ENCODE measurements at places on chromosomes 4 and X.

DNA sequence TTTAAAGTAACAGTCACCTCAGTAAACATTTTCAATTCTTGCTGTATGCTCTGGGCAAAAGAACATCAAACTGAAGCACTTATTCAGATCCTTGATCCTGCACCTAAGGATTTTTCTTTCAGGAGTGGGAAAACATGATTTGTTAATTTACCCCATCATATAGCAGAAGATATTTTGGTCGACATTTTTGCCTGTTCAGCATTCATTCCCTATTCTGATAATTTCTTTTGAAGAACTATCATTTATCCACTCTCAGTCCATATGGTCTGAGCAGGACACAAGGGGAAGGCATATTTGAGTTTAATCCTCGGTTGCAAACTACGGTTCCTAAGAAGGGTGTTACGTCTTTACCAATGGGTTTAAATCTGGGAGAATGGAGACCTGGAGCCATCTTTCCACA, 1.2 kb upstream of the CLOCK start:
- no peak for DNase-seq

DNA sequence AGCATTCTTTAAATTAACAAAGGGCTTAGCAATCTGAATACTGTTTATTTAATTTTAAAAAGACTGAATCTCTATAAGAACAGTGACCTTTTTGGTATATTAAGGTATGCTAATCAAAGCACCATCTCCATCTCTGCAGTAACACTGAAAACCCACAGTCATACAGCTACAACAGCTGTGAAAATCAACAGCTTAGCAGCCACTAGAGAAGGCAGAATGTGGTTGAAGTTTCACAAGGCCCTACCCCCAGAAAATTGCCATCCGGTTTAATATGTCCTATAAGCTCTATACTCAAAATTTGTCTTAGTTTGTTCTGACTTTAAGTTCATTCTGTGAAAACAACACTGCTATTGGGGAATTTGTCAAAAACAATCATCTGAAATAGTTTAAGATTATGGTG, 128.7 kb downstream of the OPHN1 start:
- no peak for DNase-seq

DNA sequence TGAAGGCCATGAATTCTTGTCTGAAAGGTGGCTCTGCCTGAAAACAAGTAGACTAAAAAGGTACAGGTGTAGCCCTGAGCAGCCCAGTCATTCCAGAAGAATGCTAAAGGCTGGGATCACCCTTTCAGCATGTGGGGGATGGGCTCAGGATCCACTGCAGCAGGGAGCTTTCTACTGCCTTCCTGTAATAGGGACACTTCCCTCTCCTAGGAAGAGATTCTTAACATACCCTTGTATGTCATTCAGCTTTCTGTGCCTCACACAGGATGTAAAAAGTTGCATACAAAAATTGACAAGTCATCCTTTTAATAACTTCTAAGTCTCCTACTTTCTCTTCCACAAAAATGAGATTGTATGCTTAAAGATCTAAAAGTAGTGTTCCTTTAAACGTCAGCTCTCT, 123.3 kb downstream of the ZNF518B start:
- DNase-seq = no peak

GRCh38 chr4:17058916-17059741, 160.7 kb upstream of the LDB2 start:
- no peak for DNase-seq

DNA sequence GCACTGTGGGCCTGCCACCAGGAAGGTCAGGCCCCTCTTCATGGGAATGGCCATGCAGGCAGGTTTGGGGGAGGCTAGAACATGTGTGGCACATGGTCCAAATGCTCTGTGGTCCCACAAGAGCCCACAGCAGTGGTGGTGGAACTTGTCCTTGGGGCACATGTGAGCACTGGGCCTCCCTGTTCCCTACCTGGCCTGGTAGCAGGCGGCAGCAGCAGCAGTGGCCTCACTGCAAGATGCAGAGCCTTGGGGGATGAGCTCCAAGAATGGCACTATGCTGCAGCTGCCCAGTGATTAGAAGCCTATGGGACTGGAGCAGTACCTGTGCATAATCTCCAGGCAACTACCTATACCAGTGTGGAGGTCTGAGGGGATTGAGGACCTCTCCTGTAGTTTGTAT, 197.0 kb upstream of the DCAF8L1 start:
- DNase-seq = no peak

- DNase-seq = no peak
These were observed 171.0 kb downstream of the FBXW7 start for GRCh38 chr4:152364883-152365282.

- no peak for DNase-seq
These were observed 17.5 kb upstream of the MSANTD1 start for GRCh38 chr4:3231471-3231870.

DNA sequence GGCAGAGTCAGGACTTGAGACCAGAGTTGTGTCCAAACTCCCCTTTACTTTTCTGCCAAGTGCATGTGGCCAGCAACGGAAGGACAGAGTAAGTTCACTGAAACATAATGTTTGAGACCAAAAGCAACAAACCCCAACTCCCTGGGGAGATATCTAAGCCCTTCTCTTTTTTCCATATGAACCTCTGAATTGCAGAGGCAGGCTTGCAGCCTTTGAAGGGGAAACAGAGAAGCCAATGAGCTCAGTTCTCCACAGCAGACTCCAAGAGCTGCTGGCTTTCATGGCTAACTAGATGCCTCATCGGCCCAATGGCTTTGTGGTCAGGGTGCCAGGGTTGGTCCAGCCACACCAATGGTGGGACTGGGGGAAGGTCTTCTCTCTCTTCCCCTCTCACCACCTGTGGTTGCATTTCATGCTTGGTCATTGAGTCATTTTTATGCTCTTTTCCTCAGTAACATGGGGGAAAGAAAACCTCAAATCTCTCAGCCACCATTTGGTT, 34.0 kb downstream of the STARD8 start:
- DNase-seq = no peak

- no peak for DNase-seq
These were observed 26.3 kb downstream of the PDHA1 start for GRCh38 chrX:19370061-19370460.
